ENCODE measurements at places on chromosomes 16 and 17.

GRCh38 chr16:27969574-27969973 lies 93.9 kb downstream of the GSG1L start:
- no peak for DNase-seq

GRCh38 chr16:4204521-4204920 lies 37.4 kb downstream of the SRL start:
- DNase-seq: no peak

DNA sequence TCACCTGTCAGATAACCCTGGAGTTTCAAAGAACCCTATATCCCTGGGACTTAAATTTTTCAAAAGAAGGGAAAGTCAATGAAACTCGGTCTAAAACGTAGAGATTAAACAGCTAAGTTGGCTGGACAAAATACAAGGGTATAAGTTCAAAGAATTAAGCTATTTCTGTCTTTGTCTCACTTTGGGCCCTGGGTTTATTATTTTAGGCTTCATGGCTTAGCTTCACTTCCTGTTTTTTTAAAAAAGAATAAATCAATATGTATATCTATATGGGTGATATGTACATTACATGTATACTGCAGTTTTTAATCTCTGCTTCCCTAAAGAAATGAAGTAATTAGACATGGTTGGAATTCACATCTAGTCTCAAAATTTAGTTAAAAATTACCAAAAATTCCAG lies 132.3 kb downstream of the TRIM37 start:
- DNase-seq: no peak

- DNase-seq: no peak
Observed at GRCh38 chr16:25546791-25547190, 145.0 kb upstream of the HS3ST4 start.

DNA sequence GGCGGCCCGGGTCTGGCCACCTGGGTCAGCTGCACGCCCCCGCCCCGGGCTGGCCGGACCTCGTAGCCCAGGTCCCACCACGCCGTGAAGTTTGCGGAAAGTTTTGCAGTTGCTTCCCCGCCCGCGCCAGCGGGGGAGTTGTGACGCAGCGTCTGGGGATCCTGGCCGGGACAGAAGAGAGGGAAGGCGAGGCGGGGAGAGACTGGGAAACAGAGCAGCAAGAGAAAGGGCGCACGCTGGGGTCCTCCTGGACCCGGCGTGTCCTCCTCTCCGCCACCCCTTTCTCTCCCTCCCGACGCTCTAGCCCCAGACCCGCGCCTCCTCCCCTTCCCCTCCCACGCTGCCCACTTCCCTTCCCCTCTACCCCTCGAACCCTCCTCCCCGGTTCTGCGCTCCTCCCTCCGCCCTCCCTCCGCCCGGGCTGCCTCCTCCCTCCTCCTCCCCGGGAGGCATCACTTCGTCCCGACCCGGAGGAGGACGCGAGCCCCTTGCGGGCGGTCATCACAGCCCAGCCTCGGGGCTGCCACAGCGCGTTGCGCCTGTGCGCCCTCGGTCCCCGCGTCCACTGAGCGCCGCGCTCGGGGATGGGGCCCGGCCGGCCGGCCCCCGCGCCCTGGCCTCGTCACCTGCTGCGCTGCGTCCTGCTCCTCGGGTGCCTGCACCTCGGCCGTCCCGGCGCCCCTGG lies at the start of gene MRC2:
MRC2 (plus strand) TSS at position 452 of the 685 bp plus-strand sequence; CDS start at position 585, 133 bp downstream.
- DNase-seq: peak; percentile 56

DNA sequence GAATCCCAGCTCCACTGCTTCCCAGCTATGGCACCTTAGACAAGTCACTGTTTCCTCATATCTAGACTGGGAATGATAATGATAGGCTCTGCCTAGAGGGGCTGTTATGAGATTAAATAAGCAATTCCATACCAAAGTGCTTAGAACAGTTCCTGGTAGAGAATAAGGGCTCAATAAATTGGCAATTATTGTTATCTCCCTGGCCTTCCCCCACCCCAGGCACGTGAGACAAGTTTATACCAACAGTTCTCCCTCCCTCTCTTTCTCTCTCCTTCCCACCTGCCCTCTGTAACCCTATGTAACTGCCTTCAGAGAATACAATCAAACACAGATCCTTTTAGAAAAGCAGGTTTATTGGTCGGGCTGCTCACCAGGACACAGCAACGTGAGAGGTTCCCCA lies 13.9 kb upstream of the STAT3 start:
- no peak for DNase-seq

DNA sequence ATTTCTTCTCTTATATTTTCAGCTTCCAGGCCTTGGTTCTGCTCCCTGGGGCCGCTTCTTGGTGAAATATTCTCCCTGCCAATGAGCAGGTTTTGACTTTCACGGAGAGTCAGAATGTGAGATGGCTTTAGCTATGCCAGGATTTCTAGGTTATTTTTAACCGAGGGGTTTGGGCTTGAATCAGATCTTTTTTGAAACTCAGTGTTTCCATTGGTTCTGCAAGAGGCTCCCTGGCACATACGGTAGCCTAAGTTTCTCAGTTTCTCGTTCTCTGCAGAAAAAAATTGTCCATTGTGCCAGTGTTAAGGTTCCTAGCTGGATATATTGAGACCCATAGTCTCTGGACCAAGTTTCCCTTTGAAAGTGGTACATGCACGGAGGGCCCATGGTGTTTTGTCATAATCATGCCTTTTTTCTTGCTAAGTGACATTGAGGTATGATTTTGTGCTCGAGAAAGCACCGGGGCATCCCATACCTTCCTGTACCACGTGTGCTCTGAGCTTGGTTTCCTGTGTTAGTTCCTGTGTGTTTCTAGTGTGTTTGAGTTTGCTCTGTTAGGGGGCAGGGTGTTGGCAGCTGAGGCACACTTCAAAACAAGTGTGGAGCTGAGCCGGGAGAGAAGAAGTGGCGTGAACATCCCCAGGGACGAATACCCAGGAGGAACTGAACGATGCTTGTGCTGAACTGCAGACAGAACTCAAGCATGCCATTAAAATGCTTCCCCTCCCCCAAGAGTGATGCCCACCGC lies 127.2 kb downstream of the HS3ST3B1 start:
- DNase-seq: no peak

DNA sequence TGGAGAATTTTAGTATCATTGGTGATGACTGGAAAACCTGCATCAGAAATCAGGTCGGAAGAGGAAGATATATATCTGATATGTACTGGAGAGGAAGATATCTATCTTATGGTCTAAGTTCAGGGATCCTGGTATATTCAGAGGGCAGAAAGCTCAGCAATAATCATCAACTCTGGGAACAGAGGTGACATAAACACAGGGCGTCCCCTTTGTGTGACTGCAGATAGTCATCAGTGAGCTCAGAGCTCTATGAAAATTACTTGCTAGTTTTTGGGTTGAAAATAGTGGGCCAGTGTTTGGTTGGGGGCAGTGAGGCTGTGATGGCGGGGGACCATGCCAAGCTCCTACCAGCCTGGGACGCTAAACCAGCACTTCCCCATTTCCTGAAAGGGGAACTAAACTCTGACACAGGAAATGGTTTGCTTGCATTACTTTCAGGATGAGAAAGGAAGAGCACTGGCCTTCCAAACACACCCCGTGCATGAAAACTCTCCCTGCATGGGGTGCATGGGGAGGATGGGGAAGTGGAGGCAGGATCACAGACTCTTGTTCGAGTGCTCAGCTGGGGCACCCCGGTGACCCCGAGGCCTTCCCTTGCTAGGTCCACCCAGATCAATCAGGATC lies 15.8 kb downstream of the NOD2 start:
- DNase-seq: no peak

DNA sequence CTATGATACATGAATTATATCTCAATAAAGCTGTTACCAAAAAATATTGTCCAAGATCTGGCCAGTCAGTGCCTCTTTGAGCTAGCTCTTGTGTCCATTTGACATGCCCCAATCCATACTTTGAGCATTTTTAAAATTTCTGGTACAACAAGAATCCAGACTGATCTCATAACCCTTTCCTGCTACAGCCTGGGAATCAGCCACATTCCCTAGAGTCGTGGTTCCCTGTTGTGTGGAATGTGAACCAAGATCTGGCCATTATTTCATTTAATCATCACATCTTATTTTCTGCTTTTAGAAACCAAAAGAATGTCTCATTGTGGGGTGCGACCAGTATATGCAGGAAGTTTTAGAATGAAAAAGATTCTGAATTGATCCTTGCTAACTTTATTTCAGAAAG lies 34.3 kb upstream of the RPRML start:
- no peak for DNase-seq

GRCh38 chr17:78995022-78995760 lies 14.4 kb downstream of the CANT1 start:
- DNase-seq: no peak

GRCh38 chr16:53743149-53743566 lies 39.2 kb downstream of the FTO start:
- DNase-seq: no peak

- peak; percentile 33 for DNase-seq
Observed at GRCh38 chr16:15874745-15875314, 13.6 kb downstream of the CEP20 start.

GRCh38 chr17:63285551-63285950 lies 160.6 kb downstream of the CYB561 start:
- no peak for DNase-seq

DNA sequence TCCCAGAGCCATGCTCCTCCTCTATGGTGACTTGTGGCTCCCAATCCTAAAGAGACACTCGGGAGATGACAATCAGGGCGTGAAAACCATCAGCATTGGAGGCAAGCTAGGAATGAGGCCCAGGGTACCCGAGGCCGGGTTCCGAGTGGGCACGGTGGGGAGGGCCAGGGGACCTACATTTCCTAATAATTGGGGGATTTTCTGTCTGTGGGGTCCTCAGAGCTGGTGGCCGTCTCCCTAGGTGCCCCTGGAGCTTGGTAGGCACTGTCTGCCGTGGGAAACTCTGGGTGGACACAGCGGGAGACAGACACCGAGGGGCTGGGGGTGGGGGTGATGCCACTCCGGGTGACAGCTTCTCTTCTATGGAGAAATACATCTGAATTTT lies 312.5 kb upstream of the TNRC6C start:
- no peak for DNase-seq
